ENCODE measurements at places on chromosomes 6 and 20.

GRCh38 chr6:149213829-149214228, 103.7 kb upstream of the TAB2 start:
- DNase-seq: no peak

DNA sequence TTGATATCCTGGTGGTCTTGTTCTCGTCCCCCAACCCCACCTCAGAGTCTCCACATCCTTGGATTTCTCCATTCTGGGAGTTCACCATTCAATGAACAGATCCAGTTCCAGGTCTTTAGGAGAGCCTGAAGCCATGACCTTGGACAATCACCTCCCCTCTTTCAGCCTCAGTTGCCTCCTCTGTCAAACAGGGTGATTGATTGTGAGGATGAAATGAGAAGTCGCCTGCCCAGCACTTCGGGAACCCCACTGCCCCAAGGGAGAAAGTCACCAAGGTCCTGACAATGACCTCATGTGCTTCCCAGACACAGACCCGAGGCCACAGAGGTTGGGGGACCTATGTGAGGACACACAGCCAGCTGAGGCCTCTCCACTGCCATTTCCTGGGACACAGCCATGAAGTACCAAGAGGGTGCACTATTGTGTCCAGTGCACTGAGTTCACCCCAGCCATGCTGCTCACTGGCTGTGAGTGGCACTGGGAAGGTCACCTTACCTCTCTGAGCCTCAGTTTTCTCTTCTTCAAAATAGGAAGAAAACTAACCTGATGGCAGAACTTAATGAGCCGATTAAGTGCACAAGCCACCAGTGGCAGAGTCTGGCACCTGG, 61.7 kb downstream of the SNAI1 start:
- no peak for DNase-seq

DNA sequence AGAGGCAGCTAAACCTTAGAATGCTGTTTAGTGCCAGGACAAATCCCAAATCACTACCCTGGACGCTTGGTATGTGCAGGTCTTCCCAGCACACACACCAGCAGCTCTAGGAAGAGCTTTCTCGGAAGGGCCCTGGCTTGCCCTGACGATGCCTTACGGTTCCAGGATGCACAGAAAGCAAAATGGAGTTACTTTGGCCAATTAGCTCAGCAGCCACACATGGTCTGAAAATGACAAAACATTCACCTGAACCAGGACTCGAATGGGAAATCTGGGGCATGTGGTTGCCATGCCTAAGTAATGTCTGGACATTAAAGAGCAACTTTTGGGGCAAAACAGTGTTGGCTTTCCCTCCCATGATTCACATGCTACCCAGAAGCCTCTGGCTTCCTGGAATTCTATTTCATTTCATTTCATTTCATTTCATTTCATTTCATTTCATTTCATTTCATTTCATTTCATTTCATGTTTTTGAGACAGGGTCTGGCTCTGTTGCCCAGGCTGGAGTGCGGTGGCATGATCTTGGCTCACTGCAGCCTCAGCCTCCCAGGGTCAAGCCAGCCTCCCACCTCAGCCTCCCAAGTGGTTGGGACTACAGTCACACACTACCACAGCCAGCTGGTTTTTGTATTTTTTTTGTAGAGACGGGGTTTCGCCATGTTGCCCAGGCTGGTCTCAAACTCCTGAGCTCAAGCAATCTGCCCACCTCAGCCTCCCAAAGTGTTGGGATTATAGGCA, 153.3 kb downstream of the ZDHHC14 start:
- no peak for DNase-seq

GRCh38 chr6:122787721-122788120, 1.3 kb upstream of the SMPDL3A start:
- no peak for DNase-seq

DNA sequence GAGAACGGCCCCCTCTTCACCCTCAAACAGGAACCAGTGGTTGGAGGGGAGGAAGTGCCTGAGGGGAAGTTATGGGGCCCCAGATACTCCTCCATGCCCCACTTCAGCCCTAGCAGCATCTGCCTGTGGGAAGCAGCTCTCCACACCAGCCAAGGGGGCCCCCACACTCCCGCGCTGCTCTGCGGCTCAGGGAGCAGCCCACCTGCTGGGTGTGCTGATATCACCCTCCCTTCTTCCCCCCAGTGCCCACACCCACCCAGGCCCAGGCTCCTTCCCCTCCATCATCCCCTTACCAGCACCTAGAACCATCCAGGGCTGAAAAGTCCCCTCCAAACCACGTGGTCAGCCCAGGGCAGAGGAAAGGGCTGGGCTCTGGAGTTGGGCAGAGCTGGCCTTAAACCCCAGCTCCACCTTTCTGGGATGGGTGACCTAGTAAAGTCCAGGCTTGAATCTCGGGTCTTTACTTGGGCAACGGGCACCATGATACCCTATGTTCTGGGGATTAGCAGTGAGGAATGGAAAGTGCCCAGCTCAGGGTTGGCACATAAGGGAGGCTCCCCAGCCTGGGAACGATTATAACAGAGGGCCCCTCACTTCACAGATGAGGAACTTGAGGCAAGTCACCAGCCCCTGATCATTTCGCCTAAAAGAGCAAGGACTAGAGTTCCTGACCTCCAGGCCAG, 663 bp downstream of the LST1 start:
- DNase-seq: no peak

Data from AG09319 (cell line).